ENCODE measurements at places on chromosomes 11 and 22.

DNA sequence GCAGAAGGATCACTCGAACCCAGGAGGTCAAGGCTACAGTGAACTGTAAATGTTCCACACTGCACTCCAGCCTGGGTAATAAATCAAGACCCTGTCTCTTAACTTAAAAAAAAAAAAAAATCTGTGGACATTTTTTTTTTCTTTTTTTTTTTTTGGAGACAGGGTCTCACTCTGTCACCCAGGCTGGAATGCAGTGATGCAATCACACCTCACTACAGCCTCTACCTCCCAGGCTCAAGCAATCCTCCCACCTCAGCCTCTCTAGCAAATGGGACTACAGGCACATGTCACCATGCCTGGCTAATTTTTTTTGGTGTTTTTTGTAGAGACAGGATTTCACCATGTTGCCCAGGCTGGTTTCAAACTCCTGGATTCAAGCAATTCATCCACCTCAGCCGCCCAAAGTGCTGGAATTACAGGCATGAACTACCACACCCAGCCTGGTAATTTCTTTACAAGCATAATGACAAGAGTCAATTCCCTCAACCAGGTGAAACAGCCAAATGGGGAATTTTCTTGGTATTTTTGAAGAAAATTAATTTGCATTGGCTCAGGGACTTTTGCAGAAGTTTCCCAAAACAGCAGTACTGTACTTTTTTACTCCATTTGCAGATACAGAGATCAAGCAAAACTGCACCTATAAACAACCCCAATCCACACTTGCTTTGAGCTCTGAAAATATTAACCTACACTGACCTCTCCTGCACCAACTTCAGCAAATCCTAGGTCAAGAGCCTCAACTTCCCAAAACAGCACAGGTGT lies 44.0 kb downstream of the MRTFA start:
- no peak for DNase-seq

GRCh38 chr22:33962409-33962808 lies 42.1 kb upstream of the LARGE1 start:
- DNase-seq, result no peak

- DNase-seq, result no peak
Observed at GRCh38 chr11:47415949-47416472, 7.6 kb downstream of the SLC39A13 start.

GRCh38 chr11:79956061-79956460 lies 515.2 kb upstream of the TENM4 start:
- DNase-seq, result no peak

DNA sequence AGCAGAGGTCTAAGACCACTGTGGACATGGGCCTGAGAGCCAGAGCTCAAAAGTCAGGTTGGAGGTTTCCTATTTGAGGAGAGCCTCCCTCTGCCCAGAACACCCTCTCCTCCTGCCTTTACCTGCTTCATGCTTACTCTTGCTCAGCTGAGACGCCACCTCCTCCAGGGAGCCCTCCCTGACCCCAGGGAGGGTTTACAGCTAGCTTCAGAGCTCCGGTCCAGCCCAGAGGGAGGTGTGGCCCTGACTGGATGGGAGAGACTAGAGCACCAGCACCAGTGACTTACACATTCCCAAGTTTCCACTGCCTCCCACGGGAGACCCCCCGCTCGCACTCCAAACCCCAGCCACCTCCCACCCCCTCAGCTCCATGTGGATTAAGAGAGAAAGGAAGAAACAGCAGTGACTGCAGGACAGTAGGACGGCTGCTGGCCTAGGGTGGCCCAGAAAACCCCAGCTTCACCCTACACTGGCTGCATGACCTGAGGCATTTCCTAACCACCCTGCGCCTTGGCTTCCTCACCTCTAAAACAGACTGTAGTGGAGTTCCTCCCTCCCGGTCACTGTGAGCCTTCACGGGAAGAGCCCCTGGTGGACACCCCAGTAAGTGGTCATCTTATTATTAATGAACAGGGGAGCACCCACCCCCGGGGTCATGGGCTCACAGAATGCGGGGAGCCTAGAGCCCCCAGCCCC lies 24.5 kb upstream of the PDGFB start:
- no peak for DNase-seq

DNA sequence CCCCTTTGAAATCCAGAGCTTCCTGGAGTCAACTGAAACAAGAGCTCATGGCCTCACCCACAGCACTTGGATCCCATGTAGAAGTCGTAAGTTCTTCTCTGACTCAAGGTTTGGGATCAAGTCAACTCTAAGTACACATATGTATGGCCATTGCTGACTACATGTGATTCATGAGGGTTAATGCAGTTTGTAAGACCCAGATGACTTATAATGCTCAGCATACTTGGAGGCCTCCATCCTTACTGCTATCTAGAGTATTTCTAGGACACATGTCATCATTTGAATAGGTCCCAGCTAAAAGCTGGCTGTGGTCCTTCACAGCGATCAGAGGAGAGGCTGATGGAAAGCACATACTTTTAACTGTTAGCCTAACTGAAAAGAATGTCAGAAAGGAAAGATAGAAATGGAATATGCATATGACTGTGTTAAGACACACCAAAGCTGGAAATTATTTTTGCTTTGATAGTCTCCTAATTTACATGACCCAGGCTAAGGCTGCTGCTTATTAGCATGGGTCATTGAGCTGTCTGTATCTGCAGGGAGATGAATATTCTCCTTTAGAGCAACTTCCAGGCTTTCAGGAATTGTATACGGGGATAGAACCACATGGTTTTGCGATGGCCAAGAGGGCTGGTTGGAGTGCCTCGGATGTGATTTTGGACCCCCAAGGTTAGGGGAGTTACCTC lies 76.3 kb downstream of the NTM start:
- DNase-seq, result no peak

DNA sequence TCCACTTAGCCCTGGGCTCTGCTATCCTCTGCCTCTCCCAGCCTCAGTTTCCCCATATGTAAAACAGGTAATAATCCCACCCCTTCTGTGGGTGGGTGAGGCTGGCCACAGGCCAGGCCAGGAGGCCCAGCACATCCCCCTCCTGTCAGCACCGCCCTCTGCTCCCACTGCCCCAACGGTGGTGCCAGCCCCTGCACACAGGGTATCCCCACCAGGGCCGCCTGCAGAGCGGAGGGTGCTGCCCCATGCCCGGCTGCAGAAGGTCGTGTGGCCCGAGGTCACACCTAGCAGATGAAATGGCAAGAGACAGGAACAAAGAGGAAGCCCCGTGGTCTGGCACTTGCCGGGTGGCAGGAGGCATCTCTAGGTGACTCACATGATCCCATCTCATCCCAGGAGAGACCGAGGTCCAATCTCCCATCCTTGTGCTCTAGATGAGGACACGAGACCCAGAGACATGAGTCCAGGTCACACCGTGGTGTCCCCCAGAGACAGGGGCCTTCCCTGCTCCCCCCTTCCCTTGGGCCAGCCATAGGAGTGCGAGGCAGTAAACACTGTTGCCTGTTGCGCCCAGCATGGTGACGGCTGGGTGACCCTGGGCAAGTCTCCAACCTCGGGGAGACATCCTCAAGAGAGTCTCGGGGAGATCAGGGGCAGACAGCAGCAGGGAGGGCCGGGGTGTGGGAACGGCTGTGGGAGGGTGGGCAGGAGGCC lies 27.2 kb upstream of the PPARA start:
- DNase-seq, result no peak

GRCh38 chr22:36465232-36466021 lies 16.0 kb downstream of the TXN2 start:
- no peak for DNase-seq

GRCh38 chr11:133978794-133979193 lies 22.0 kb upstream of the IGSF9B start:
- DNase-seq, result no peak

DNA sequence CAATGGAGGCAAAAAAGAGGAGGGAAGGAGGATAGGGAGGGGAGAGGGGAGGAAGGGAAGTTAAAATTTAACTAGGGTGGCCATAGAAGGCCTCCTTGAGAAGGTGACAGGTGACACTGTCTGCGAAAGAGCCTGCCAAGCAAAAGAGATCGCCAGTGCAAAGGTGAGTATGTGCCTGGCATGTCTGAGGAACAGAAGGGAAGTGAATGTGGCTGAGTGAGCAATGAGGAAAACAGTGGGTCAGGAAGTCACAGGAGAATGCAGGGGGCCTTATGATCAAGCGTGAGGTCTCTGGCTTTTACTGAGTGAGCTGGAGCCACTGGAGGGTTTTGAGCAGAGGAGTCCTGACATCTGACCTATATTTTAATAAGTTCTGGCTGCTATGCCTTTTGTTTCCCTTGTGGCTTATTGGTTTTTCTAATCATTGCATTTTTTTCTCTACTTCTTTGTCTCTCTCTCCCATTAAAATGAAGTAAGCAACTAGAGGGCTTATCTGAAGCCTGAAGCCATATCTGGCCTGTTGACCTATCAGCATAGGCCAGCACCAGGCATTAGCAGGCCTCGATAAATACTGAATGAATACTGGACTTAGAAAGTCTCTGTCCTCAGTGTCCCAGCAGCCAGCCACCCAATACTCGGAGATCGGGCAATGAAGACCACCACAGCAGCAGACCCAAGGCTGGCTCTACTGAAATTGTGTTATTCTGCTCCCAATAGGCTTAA lies 5.6 kb downstream of the AP1B1 start:
- DNase-seq, result no peak
